ENCODE measurements at places on chromosomes 5 and 9.

- DNase-seq = no peak
Measured at GRCh38 chr9:36017278-36017677, 19.4 kb upstream of the RECK start.

- DNase-seq = no peak
Measured at GRCh38 chr5:33268374-33268773, 172.4 kb upstream of the TARS1 start.

GRCh38 chr5:114953565-114953964, 216.1 kb downstream of the TRIM36 start:
- DNase-seq = no peak

- no peak for DNase-seq
Measured at GRCh38 chr9:33163433-33164137, 3.6 kb downstream of the B4GALT1 start.

GRCh38 chr9:38621434-38622287, 1.3 kb upstream of the ANKRD18A start:
- no peak for DNase-seq

DNA sequence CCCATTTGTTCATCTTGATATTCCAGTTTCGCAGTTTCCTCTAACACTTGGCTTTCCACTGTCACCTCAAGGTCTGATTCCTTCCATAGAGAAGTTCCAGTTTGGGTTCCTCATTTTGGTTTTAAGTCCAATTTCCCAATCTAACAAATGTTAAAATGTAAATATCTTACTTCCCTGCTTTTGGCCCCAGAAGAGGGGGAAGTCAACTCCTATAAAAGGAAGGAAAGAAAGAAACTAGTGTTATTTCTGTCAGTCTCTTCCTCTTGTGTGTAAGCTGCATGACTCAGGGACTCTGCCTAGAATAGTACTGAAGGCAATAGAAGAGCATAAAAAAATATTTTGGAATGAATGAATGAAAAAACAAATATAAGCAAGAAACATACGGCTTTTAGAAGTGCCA, 127.5 kb upstream of the CCNG1 start:
- no peak for DNase-seq

GRCh38 chr5:88825584-88826315, 57.2 kb downstream of the MEF2C start:
- no peak for DNase-seq

DNA sequence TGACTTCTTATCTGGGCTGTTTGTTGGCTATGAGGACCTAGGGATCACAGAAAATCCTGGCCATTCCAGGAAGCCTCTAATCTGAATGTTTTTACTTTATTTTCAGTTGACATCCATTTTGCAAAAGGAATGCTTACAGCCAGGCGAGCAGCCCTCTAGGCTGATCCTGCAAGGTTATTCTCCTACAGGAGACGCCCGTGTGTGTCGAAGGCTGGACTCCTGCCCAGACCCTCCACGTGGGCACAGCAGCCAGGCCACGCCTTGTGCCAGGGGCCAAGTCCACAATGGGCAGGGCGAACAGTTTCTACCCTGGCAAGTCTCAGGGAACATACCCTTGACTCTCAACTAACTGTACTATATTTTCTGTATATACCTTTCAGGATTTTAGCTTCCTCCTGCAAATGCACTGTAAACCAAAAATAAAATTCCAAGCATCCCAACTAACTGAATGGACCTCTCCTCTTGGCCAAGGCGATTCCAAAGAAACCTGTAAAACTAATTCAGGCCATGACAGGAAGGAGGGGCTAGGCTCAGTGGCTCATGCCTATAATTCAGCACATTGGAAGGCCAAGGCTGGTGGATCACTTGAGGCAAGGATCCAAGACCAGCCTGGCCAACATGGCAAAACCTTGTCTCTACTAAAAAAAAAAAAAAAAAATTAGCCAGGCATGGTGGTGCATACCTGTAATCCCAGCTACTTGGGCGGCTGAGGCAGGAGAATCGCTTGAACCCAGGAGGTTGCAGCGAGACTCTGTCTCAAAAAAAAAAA, 5.7 kb downstream of the CMBL start:
- DNase-seq = peak; percentile 77

DNA sequence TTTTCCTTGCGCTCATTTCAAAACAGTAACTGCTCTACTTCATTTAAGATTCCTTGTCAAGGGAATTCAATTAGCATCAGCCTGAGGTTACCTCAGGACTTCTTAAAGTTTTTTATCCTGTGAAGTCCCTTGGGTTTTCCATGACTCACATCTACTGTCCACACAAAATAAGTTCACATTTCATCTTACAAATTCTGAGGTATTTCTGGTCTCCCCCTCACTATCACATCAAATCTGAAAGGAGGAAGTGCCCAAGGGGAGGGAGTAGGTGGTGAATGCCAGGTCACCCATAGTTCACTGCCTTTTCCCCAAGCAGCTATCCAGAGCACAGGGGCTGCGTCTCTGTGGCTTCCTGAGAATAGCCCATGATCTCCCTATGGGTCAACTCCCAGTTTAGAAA, 227.1 kb upstream of the NREP start:
- peak; percentile 98 for DNase-seq

DNA sequence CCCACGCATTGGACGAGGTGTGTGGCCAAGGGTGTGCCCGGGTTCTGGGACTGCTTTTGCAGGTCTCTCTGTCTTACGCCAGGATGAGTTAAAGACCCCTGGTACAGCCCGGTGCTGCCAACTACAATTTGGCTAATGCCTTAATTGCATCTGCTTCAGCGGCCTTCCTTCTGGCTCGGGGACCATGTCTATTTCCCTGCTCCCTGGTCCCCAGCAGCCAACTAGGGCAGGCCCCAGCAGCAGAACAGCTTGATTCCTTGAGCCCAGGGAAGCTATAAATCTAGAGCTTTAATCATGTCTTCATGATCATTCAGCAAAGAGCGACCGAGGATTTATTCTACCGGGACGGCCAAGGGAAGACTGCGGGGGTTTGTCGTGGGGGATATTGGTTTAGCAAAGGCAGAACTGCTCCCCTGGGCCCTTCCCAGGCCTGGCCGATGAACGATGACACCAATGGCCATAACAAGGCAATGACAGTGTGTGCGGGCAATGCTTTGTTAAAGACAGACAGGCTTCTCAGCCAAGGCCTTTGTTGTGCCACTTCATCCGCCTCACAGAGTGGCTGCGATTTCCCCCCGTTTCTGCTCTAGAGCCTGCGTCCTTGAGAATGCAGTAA, 51.4 kb downstream of the CFAP77 start:
- no peak for DNase-seq

GRCh38 chr5:176693477-176693851, 46.2 kb downstream of the TSPAN17 start:
- DNase-seq = no peak

GRCh38 chr5:133514456-133514855, 97.9 kb downstream of the FSTL4 start:
- DNase-seq = no peak

DNA sequence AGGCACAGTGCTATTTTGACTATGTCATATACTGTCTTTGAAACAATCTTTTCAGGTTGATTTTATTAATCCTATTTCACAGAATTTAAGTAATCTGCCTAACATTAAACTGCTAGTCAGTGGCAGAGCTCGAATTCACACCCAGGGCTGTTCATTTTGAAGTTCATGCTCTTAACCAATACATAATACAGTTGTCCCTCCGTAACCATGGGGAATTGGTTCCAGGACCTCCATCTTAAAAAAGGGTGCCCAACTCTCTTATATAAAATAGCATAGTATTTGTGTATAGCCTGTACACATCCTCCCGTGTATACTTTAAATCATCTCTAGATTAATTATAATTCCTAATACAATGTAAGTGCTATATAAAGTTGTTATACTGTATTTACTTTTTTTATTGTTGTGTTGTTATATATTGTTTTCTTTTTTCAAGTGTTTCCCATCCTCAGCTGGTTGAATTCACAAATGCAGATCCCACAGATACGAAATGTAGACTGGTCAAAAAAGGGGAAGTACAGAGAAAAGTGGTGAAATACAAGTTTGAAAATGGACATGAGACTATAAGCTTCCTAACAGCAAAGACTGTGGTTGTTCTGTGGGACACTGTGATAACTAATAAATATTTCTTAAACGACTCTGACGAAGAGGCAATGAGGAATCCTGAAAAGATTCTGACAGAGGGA, 18.3 kb downstream of the RFX3 start:
- no peak for DNase-seq

DNA sequence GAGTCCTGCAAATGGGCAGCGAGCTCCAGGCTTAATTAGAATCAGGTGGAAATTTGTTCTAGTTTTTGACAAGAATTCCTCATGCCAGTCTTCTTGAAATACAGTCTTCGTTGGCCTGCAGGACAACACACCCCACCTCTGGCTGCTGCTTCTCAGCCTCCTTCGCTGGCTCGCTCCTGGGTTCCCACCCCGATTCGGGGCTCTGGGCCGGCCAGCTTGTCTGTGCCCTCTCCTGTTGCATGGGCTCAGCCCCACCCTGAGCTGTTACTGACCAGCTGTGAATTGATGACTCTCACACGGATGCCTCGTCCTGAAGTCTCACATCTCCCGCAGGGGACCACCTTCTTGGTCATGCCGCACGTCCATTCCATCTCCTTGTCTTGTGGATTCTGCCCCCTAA, 21.0 kb downstream of the PSD2 start:
- no peak for DNase-seq

DNA sequence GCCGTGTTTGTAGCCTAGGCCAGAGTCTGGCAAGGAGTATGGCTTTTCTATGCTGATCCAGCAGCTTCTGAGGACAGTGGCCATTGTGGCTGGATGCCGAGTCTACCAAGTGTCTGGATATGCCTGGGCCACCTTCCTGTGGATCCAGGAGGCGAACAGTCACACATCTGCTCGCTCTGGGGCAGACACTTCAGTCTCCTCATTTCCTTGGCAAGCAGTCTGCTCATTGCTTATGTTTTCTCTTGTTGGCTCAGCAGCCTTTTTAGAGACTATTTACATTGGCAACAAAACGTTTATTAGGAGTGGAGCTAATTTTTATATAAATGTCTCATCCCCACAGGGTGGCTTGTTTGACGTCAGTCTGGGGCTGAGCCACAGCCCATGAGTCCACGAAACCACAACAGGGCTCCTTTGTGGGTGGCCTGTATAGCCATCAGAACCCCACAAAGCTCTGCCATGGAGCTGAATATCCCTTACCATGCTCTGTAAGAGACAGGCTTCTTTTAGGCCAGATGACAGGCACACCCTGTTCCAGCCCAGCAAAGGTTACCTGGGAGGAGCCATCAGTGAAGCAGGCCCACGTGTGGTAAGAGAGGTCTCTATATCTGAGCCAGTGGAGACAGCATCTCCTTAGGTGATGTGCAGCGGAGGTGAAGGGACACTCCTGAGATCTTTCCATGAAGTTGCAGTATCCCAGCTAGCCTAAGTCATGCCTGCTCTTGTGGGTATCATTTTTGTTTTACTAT, 221.7 kb downstream of the DIRAS2 start:
- no peak for DNase-seq

DNA sequence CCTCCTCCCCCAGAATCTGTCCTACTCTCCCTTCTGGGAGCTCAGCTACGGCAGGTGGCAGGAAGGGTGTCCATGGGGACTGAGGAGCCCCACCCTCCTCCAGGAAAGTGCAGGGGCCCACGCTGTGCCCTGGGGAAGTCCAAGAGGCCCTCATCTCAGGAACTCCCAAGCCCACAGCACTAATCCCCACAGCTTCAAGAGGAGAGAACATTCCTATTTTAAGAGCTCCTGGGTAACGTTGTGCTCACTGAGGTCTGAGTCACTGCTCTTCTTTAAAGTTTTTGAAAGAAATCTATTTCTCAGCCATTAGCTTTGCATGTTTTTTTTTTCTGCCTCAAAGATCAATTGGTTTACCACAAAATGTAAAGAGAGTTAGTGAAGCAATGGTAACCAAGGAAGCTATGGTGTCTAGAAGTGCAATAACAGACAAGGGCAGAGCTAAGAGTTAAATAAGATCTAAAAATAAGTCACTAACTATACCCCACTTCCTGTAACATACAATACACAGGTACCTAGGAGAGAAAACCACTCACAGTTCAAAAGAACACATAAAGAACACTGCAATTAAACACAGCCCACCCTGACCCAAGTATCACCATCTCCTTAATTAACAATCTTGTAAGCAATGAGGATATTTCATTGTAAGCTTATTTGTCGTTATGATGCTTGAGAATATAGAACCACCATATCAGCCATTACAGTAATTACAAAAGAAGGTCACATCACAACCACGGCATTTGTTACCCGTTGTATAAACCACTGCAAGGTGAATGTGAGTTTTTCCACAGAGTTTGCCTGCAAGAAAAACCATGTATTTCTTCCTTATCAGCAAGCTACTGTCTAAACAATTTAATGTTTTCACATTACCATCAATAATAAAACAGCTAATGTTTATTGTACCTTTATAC, 382.3 kb upstream of the SLC30A5 start:
- no peak for DNase-seq

- peak; percentile 26 for DNase-seq
Measured at GRCh38 chr9:88272986-88273385, 115.3 kb upstream of the SPIN1 start.

DNA sequence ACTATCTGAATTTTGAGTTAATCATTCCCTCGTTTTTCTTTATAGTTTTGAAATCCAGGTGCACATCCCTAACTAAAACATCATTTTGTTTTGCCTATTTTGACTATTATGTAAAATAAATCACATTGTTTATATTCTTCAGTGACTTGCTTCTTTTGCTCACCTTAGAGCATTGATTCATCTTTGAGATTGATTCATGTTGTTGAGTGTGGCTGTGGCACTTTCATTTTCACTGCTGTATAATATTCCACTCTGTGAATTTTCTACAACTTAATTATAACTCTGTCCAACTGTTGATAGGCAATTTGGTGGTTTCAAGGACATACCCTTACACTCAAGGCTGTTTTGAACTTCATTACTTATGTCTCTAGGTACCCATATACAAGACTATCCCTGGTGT, 12.5 kb downstream of the NKX2-5 start:
- no peak for DNase-seq

GRCh38 chr5:84870369-84870768, 485.7 kb upstream of the EDIL3 start:
- DNase-seq = no peak

- peak; percentile 44 for DNase-seq
Measured at GRCh38 chr5:13250464-13251291, 693.8 kb downstream of the DNAH5 start.

- DNase-seq = no peak
Measured at GRCh38 chr5:55392669-55393068, 84.9 kb downstream of the MTREX start.

- DNase-seq = no peak
Measured at GRCh38 chr9:38390851-38391250, 1.7 kb upstream of the ALDH1B1 start.

DNA sequence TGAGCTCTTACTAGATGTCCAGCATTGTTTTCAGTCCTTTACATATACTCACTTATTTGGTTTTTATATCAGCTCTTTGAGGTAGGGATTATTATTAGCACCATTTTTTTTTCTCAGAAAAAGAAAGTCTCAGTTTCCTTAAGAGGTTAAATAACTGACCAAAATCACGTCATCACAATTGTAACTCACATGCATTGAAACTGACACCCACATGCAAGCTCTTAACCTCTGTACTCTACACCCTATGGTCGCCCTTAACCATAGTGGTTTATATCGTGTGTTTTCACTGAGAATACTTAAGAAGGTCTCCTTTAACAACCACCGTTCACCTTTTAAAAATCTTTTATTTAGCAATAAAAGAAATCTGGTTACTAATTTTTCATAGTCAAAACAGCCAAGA, 61.0 kb downstream of the PRDM6 start:
- no peak for DNase-seq

GRCh38 chr9:87270221-87270847, 227.3 kb upstream of the DAPK1 start:
- DNase-seq = peak; percentile 96

GRCh38 chr9:130157079-130157478, 15.1 kb upstream of the NCS1 start:
- DNase-seq = no peak

GRCh38 chr5:177468329-177468684, 5.1 kb downstream of the DBN1 start:
- DNase-seq = peak; percentile 17
